ENCODE measurements at places on chromosomes 7 and 10.

DNA sequence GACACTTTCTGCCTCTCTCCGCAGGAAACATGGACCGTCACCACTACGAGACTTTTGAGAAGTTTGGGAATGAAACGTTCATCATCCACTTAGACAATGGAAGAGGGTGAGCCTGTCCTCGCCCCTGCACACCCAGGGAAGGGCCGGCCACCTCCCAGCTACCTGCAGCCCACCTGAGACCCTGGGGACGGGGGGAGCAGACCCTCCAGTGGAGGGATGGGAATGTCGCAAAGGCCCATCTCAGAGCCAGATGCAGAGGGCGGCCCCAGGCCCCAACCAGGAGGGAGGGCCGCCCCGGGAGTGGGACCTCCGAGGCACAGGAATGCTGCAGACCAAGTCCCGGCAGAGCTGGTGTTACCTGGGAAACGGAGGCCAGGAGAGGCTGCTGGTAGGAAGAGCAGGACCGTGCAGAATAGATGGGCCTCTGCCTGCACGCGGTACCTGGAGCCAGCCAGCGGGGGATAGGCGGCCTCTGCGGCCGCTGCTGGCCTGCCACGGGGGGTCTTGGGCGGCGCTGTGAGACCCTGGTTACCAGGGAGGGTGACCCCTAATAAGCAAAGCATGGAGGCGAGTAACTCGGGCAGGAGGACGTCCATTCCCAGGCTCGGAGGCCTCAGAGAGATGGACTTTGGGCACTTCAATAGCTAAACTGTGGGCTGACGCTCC lies 32.9 kb upstream of the FOXL3 start:
- no peak for DNase-seq

GRCh38 chr10:36721871-36722270 lies 403.5 kb upstream of the ANKRD30A start:
- no peak for DNase-seq

DNA sequence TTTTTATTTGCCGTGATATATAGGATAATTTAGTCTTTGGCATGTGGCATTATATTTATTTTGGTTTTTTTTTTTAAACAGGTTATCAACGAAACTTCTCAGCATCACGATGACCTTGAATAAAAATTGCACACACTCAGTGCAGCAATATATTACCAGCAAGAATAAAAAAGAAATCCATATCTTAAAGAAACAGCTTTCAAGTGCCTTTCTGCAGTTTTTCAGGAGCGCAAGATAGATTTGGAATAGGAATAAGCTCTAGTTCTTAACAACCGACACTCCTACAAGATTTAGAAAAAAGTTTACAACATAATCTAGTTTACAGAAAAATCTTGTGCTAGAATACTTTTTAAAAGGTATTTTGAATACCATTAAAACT lies 9.1 kb downstream of the VIM start:
- DNase-seq = no peak

DNA sequence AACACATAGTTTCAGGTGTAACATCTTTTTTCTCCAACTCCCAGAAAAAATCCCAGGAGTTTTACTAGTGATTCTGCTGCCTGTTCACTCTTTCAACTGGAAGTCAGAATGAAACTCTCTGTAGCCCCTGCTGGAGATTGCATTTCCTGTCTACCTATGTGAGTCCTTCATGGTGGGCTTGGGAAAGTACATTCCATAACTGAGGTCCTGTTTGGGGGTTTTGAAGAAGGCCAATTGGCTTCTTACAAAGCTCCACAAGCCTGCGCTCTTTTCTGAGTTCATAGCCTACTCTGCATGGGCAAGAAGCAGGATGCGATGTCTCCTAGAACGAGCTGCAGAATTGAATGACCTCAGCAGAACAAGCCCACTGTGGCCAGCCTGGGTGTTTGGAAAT lies 86.7 kb downstream of the LYZL2 start:
- DNase-seq = no peak

- no peak for DNase-seq
Observed at GRCh38 chr7:32588657-32589056, 93.4 kb downstream of the AVL9 start.

DNA sequence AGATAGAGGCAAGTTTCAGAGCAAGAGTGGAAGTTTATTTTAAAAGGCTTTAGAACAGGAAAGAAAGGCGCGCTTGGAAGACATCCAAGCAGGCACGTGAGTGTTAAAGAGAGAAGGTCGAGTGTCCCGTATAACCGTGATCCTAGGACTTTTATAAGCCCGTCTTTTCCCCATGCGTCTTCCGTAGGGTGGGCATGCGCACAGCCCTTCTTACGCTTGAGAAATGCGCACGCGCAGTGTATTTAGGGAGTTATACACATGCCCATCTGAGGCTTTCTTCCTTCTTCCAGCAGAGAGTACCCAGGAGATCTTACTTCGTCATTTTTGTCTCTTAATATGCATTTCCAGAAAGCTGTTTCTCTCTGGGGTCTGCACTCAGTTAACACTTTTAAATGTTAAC lies 52.4 kb downstream of the CALD1 start:
- DNase-seq = no peak

DNA sequence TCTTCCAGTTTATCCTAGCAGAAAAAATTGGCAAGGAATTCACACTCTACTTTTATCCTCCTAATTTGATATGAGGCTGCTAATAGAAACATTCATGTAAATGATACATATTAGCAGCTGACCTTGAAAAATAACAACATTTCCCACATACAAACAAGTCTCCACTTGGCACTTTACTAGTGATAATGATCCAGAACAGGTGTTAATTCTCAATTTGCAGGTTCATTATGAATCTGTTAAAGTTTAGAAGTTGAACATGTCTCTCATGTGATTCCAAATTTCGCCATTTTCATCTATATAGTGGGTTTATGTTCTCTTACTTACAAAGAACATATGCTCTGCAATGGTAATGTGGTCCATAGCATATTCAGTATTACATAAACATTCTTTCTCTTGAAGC lies 1396.8 kb upstream of the LRRTM3 start:
- no peak for DNase-seq

DNA sequence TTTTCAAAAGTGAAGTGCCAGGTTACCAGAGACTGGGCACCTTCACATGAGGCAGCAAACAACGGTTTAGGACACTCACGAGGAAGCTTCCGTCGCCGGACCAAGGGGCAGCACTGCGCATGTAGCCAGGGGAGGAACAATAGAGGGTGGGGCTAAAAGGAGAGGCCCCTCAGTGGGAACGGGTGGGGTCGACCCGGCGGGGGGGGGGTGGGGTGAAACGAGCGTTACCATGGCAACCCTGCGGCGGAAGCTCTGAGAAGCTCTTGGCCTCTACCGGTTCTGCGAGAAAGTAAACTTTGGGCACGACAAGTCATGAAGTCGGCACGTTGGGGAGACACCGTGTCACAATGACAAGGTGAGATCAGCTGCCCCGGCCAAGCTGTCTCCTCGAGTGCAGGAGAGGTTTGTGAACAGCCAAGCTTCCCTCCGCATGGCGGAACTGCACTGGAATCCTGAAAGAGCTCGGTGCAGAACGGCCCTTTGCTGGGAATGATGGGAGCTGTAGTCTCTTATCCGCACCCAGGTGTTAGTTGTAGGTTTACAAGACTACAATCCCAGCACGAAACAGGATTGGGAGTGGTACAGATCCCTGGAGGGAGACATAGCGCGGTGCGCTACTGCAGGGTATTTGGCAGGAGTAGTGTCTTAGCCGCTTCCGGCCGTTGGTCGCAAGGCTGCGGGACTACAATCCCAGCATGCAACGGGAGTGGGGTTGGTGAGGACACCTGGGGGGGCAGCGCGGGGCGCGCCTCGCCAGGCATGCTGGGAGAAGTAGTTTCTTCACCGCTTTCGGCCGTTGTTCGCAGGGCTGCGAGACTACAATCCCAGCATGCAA lies 72.8 kb upstream of the ZNF722 start:
- no peak for DNase-seq

GRCh38 chr10:70595566-70596016 lies 7.0 kb downstream of the PRF1 start:
- DNase-seq = no peak

GRCh38 chr7:141737118-141737835 lies 881 bp upstream of the SSBP1 start:
- DNase-seq = no peak

GRCh38 chr10:48523820-48524758 lies 80.8 kb downstream of the ARHGAP22 start:
- DNase-seq = no peak

GRCh38 chr7:6652446-6653011 lies 15.4 kb downstream of the ZNF316 start:
- no peak for DNase-seq

- no peak for DNase-seq
Observed at GRCh38 chr7:66687186-66687585, 53.3 kb upstream of the RABGEF1 start.

- DNase-seq = no peak
Observed at GRCh38 chr10:7542189-7542914, 124.4 kb downstream of the ITIH5 start.

DNA sequence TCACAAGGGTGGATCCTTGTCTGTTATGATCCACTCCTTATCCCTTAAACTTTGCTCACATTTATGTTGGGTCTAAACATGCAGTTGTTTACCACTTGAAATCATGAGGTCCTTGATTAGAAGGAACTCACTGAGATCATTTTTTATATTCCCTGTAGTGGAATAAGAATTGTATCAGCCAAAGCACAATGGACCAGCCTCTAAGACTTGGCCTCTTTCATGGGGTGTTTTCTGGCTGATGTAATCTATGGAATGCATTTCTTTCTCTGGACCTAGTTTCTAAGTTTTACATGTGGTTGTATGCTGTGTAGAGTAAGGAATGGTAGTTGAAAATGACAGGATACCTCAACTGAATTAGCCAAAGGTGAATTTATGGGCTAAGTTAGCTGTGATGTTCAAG lies 376.6 kb downstream of the SORCS3 start:
- DNase-seq = peak; percentile 45

DNA sequence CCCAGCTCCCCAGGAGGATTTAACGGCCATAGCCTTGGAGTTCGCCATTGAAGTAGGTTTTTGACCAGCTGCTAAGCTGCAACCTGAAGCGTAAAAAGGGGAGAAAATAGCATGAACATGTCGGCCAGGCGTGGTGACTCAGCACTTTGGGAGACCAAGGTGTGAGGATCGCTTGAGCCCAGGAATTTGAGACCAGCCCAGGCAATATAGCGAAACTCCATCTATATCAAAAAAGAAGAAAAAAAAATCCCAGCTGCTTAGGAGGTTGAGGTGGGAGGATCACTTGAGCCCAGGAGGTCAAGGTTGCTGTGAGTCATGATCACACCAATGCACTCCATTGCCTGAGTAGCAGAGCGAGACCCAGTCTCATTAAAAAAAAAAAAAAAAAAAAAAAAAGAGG lies 32.2 kb upstream of the MCU start:
- DNase-seq = no peak

DNA sequence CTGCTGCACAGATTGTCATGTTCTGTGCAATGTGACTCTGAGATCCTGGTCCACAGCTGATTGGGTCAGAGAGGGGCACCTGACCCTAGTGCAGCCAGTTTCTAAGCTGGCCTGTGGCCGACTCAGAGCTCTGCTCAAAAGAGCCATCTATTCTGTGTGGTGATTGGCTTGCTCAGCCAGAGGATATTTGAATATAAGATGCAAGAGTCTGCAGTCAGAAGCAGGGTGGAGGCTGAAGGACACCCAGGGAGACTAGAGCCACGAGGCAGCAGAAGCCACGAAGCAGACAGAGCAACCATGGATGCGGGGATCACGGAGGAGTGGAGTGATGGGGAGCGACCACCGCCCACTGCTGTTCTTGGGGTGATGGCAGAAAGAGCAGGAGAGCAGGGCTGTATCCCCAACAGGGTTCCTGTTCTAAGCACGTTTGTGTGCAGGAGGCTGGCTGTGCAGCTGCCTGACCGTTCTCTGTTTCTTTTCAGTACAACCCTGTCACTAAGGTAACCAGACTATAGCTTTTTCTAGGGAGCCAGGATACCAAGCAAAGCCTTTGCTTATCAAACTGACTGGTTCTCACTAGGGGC lies 19.5 kb upstream of the RHEB start:
- DNase-seq = no peak

- no peak for DNase-seq
Observed at GRCh38 chr7:149791-150636, 42.4 kb upstream of the FAM20C start.

DNA sequence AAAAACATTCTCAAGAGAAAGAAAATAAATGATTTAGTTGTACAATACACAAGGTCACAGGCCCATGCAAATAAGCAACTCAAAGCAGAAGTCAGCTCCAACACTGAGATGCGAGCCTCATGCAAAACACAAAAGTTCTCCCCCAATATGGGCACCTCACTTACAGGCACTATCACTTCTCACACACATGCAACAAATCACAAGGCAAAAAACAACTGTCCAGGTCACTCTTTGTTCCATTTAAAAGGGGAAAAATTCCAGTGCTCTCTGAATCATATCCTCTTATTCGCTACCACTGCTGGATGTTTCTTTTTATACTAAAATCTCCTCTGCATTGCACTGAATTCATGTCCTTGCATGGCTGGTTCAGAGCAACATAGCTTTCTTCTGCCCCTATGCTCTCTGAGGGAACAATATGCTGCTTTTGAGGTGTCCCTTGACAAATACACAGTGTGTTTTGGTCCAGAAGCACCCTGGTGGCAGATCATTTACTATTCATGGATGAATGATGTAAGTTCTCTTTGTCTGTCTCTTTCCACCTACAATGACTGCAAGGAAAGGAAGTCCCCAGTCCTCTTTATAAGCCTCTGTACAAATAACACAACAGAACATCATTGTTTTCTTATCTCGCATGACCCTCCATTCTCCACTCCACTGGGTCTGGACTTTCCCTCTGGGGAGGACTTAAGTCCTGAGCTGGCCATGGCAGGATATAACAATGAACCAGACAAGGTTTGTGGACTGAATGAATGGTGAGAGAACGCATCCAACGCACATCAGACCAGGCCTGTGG lies 85.4 kb upstream of the GSDME start:
- DNase-seq = no peak

DNA sequence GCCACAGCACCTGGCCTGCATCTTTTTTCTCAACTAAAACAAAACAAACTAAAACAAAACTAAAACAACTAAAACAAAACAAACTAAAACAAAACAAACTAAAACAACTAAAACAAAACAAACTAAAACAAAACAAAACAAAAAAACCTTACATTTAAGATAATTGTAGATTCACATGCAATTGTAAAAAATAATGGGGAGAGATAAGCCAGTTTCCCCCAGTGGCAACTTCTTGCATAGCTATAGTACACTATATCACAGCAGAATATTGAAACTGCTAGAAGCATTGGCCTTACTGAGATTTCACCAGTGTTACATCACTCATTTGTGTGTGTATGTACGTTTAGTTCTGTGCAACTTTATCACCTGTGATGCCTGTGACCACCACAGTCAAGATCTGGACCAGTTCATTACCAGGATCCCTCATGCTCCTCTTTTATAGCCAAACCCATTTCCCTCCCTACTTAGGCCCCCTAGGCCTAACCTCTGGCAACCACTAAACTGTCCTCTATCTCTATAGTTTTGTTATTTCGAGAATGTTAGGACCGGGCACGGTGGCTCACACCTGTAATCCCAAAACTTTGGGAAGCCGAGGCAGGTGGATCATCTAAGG lies 9.3 kb downstream of the FXYD4 start:
- no peak for DNase-seq

- DNase-seq = no peak
Observed at GRCh38 chr10:21173802-21174714, 276.9 kb upstream of the NEBL start.

All from skin of body (tissue), 3 donors.